ENCODE measurements at places on chromosomes 1 and 21.

- DNase-seq: no peak
Measured at GRCh38 chr1:203321273-203322052, 16.1 kb downstream of the BTG2 start.

- DNase-seq: no peak
Measured at GRCh38 chr1:236762410-236762809, 32.7 kb upstream of the MTR start.

DNA sequence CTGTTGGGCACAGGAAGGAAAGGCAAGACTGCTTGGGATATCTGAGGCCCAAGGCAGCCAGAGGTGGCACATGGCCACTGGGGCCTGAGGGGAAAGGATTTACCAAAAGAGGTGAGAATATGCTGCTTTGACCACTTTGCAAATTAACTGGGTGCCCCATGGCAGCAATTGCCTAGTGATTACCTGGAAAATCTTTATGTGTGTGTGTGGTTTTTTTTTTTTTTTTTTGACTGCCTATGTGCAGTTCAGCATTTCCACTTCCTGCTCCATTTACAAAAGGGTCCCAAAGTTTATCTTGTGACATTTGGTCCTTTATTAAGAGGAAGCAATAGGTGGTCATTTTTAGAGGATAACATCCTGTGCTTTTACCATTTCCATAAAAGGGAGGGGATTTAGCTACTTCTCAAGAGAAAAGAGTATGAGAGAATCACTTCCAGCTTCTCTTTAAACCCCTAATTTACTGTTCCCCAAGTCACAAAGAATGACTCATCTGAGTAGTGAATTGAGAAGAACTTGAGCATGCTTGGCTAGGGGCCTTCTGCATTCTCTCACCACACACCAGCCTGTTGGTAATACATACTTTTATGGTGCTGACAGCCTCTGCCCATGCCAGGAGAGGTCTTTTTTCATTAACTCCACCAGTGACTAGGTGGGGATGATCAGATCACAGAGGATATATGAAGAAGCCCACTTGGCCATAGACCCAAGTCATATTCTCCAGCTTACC, 52.1 kb downstream of the SYDE2 start:
- no peak for DNase-seq

- no peak for DNase-seq
Measured at GRCh38 chr1:174447866-174448530, at the start of gene GPR52. Gene GPR52, plus strand, starts transcription at chr1:174447964. Its CDS starts 148 bp downstream, at chr1:174448112.

- DNase-seq: no peak
Measured at GRCh38 chr1:91334856-91335255, 69.8 kb downstream of the HFM1 start.

DNA sequence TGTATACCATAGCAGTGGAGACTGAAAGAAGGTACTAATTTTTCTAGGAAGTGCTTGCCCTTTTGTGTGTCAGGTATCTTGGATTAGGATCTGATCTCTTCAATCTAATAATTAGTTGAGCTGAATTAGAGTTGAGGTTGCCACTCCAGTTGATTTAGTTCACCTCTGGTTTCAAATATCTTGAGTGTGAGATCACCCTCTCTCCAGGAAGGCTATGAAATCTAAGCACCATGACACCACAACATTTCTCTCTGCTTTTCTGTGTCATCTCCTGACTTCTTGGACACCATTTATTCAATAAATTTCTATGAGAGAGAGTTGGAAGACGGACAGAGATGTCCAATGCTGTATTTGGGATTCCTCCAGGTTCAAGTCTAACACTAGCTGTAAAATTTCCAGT, 212.8 kb downstream of the DYRK1A start:
- no peak for DNase-seq

GRCh38 chr1:155039308-155039669, 5.7 kb downstream of the DCST1 start:
- no peak for DNase-seq

DNA sequence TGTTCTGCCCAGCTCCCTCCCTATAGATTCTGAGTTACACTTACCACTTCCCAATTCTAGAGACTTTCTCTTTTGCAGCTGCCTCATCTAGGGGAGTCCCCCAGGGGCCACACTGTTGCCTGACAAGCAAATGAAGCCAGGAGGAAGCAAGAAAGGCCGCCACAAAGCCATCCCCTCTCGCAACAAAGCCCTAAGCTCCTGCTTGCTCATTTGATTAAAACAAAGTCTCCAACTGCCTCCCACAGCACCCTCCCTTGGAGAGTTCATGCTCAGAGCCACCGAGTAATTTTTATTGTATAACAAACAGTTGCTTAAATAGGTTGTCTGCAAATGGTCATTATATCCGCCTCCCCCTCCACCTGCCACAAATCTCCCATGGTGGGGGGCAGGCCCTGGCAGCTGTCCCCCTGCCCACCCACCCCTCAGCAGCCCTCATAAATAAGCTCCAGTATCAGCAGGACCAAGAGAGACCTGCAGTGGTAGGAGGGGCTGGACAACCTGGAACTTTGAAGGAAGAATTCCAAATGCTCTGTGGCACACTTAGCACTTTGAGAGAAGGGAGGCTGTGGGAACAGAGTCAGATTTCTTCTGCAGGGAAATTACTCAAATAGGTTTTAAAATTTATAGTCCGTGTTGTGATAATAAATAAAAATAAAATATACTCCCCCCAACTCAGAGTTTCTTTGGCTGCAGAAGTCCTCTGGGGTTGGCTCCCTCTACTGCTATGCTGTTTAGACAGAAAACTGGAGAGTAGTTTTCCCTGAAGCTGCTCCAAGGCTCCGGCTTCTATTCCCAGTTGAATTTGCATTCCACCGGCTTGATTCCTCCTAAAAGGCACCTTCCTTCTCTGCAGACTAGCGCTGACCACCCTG, 237.5 kb downstream of the TTLL7 start:
- no peak for DNase-seq

DNA sequence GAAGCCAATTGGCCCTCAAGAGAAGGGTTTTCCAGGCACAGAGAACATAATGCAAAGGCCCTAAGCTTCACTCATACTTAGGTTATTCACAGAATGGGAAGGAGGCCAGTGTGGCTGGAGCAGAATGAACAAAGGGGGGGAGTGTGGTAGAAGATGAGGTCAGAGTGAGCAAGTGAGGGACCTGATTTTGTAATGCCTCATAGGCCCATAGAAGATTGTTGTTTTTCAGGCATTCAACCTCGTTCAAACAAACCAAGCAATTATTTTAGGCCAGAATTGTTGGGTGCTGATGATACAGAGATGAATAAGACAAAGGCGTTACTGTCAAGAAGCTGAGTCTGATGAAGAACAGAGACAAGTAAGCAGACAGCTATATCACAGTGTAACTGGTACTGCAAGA, 54.5 kb upstream of the RAP1A start:
- no peak for DNase-seq

- DNase-seq: no peak
Measured at GRCh38 chr21:34613679-34614627, 960 bp downstream of the RCAN1 start.

DNA sequence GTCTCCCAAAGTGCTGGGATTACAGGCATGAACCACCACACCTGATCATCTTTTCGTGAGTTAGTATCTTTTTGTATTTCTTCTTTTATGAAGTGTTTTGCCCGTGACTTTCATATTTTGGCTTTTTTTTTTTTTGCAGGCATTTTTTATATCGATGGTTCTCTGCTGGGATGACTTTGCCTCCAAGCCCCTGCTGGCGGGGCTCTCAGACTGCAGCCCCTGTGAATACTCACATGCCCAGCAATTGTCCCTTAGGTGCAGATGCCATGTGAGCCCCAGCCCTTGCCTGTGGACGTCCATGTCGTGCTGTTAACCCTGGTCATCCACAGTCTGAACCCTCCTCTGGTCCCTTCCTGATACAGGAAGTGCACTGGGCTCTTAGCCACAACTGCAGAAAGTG, 21.7 kb downstream of the CRYAA start:
- no peak for DNase-seq

DNA sequence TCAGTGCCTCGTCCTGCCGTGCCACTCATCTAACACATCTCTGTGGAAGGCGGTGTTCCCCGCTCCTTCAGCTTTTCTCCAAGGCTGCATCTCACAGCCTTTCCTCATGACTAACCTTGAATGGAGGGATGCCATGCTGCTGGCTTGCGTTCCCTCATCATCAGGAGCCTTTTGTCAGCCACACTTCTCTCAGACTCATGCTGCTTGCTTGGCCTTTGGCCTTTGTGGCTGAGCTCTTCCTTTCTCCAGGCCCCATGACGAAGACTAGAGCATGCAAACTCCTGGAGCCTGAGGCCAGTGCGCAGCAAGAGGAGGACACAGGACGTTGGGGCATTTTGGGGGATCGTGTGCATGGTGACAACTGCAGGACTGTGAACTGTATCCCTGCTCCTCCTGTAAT, 70.8 kb downstream of the SYT2 start:
- DNase-seq: no peak

- DNase-seq: no peak
Measured at GRCh38 chr1:208499026-208499425, 254.8 kb upstream of the PLXNA2 start.

- no peak for DNase-seq
Measured at GRCh38 chr1:58746757-58747156, 37.1 kb downstream of the JUN start.

- DNase-seq: no peak
Measured at GRCh38 chr1:160707236-160708064, 4.2 kb downstream of the CD48 start.

DNA sequence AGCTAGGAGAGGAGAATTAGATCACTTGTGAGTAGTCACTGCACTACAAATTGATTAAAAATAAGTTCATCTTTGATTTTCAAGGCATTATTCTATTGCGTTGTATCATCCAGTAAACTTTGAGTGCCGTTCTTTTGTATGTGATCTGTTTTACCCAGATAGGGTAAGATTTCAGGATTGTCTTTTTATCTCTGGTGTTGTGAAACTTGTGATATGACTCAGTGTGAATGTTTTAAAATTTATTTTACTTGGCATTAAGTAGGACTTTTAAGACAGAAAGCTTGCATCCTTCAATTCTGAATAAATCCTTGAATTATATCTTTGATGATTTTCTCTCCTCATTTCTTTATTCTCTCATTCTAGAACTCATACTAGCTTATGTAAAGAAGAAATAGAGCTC, 93.3 kb upstream of the ADAMTS5 start:
- no peak for DNase-seq

DNA sequence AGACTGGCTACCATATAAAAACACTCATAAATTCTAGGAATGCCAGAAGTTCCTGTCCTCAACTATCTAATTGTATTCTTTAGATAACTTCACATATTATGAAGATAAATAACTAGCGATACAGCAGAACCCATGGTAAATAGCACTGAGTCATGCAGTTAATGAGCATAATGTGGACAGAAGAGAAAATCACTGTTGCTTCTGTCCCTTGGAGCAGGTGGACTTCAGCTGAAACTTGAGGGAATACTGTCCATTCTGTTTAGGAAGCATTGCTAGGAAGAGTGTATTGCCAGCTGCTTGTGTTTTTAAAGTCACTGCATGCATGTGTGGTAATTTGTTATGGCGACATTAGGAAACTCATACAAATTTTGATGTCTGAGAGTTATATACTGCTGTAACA, 854.4 kb downstream of the LTN1 start:
- no peak for DNase-seq

GRCh38 chr1:29523136-29523535, 286.8 kb downstream of the PTPRU start:
- DNase-seq: no peak

GRCh38 chr1:74463333-74463988, 49.0 kb downstream of the LRRC53 start:
- DNase-seq: no peak

DNA sequence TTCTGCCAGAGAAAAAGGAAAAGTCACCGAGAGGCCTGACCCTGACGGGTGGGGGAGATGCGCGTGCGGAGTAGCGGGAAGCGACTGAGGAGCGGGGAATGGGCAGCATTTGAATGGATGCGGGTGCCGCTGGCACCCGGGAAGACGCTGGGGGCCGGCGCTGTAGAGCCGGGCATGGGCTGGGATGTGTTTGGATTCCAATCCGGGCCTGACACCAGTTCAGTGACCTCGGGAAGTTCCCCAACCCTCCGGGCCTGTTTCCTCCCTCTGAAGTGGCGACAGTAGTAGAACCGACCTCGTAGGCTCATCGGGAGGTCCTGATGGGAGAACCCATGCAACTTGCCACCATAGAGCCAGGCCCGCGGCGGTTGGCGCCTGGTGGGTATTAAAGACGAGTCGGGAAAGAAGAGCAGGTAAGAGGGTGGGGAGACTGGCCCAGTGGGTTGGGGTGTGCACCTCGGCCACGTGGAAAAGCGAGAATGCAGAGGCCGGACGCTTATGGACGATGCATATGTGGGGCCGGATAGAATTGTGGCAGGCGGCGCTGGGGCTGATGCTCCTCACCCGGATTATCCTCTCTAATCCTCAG, 642 bp upstream of the SLC16A1 start:
- no peak for DNase-seq

- no peak for DNase-seq
Measured at GRCh38 chr21:18985584-18985983, 582.0 kb upstream of the TMPRSS15 start.
